ENCODE measurements at places on chromosomes 1 and 21.

GRCh38 chr21:45419162-45419561 lies 14.2 kb downstream of the COL18A1 start:
- DNase-seq = no peak

- no peak for DNase-seq
Observed at GRCh38 chr21:37364722-37365121, 1.9 kb upstream of the DYRK1A start.

DNA sequence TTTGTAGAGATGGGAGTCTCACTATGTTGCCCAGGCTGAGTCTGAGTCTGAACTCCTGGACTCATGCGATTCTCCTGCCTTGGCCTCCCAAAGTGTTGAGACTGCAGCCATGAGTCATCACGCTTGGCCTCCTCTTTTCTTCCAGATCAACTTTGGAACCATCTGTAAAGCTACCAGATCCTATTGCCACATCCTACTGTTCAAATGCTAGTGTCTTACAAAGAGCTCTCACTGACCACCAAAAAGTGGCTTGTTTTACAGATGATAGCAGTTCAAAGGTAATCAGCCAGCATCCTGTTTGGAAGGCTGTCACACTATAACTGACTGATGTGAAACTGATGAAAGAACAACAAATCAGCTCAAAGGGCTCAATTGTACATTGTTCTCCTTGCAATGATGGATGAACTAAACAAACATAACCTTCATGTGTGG lies 221.6 kb downstream of the AKT3 start:
- DNase-seq = no peak

DNA sequence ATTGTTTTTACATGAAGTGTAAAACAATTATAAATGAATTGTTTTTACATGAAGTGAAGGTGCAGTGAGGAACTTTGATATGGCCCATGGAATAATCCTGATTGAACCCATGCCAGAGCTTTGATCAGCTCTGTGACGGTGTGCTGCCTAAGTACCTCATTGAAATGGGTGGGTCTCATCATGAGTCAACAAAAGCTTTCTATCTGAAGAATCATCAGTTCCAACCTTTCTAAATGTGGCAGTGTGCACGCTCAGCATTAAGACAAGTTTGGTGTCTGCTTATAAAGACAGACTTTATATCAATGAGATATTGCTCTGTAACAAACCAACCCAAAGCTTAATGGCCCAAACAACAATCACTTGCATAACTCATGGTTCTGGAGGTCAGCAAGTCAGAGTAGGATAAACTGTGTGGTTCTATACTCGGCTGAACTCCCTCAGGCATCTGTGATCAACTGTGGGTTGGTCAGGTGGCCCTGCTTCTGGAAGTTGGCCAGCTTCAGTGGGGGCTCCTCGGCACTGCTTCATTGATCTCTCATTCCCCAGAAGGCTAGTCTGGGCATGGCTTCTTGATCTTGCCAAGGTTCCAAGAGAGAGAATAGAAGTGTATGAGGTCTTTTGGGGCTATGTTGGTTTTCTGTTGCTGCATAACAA lies 258.0 kb downstream of the LTN1 start:
- no peak for DNase-seq

DNA sequence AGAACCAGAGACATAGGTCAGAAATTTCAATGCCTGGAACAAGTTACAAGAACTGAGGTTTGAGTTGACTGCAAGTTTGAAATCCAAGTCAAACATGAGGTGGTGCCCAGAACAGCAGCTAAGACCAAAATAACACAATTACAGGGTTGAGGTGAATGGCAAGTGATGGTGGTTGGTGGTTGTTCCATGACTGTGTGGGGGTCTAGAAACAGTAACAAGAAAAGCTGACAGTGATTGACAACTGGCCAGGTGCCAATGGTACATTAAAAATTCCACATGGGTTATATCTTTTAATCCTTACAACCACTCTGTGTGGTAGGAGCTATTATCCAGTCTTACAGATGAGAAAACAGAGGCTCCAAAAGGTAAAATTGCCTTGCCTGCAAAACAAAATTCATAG lies 32.0 kb downstream of the RIMS3 start:
- DNase-seq = no peak

DNA sequence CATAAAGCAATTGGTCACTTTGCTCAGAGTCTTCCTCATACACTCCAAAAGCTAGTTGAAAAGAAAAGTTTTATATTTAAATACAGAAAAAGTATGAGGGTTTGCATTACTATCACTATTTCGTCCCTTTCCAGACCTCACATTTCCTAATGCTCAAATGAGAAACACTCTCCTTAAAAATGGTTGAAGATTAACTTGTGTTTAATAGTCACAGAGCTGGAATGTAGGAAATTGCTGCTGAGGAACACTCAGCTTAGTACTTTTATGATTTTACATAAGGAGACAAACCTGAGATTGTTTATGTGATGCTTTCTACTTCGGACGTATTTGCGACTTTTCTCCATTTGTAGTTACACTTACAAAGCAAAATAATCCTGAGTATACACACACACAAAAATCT lies 39.8 kb downstream of the MYSM1 start:
- no peak for DNase-seq

DNA sequence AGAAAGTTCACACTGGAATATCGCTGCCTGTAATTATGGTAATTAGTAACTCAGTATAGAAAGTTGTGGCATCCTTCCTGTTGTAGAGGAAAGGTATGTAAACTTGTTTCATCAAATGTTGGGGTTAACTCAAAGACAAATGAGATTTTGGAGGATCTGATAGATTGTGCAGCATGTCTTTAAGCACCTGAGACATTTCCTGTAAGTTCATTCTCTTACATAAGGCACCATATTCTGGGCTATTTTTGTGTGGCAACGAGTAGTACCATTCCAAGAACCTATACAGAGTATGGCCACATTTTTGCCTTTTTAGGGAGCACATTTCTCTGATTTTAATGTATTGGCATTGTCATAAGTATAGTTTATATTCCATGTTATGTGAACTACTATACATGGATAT lies 88.8 kb downstream of the CDC14A start:
- DNase-seq = peak; percentile 53

- no peak for DNase-seq
Observed at GRCh38 chr1:239897458-239897857, 194.2 kb upstream of the FMN2 start.

DNA sequence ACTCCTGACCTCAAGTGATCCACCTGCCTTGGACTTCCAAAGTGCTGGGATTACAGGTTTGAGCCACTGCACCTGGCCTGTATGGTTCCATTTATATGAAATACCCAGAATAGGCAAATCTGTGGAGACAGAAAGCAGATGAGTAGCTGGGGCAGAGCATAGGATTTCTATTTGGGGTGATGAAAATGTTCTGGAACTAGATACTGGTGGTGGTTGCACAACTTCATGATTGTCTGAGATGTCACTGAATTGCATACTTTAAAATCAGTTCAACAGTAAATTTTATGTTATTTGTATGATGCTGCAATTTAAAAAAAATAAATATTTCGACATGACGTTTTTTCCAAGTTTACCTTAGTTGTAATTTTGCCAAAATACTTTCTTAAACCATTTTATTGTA lies 23.9 kb downstream of the ITSN1 start:
- DNase-seq = no peak

DNA sequence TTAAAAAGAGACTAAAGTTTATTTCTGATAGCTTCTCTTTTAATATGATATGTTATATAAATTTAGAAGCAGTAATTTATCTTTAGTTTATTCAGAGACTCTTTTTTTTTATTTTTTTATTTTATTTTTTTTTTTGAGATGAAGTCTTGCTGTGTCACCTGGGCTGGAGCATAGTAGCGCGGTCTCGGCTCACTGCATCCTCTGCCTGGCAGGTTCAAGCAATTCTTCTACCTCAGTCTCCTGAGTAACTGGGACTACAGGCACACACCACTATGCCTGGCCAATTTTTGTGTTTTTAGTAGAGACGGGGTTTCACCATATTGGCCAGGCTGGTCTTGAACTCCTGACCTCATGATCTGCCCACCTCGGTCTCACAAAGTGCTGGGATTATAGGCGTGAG lies 89.6 kb downstream of the DISP1 start:
- DNase-seq = no peak

GRCh38 chr1:245939756-245940345 lies 567.2 kb downstream of the SMYD3 start:
- no peak for DNase-seq

DNA sequence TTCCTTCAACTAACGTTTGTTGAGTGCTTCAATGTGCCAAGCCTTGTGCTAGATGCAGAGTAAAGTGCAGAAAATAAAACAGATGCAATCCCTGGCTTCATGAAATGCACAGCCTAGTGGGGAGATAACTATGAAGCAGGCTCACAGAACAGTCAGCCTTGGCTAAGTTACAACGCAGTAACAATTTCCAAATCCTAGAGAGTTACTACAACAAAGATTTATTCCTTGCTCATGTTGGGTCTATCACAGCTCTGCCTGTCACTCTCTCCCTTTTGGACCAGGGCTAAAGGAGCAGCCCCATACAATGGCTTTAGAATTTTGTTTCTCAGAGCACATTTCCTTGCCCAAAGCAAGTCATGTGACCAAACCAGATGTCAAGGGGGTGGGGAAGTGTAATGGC lies 359.8 kb downstream of the ZNF326 start:
- no peak for DNase-seq

DNA sequence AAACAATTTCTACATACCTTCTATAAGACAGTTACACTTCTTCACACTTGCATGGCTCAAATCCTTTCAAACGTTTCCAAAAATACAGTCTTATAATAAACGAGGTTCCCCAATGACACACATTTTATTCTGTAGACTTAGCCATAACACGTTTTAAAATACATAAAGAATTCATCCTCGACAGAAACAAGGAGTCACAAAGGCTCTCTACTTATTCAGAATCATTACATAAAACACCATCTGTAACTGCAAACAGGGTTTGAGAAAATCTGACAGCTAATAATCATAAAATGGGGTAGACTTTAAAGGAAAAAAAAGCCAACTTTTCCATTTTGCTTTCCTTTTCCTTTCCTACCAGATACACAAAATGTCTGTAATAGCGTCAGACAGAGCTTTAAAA lies 1.8 kb downstream of the PIK3R3 start:
- no peak for DNase-seq

- DNase-seq = no peak
Observed at GRCh38 chr1:177476676-177477075, 305.9 kb downstream of the BRINP2 start.

DNA sequence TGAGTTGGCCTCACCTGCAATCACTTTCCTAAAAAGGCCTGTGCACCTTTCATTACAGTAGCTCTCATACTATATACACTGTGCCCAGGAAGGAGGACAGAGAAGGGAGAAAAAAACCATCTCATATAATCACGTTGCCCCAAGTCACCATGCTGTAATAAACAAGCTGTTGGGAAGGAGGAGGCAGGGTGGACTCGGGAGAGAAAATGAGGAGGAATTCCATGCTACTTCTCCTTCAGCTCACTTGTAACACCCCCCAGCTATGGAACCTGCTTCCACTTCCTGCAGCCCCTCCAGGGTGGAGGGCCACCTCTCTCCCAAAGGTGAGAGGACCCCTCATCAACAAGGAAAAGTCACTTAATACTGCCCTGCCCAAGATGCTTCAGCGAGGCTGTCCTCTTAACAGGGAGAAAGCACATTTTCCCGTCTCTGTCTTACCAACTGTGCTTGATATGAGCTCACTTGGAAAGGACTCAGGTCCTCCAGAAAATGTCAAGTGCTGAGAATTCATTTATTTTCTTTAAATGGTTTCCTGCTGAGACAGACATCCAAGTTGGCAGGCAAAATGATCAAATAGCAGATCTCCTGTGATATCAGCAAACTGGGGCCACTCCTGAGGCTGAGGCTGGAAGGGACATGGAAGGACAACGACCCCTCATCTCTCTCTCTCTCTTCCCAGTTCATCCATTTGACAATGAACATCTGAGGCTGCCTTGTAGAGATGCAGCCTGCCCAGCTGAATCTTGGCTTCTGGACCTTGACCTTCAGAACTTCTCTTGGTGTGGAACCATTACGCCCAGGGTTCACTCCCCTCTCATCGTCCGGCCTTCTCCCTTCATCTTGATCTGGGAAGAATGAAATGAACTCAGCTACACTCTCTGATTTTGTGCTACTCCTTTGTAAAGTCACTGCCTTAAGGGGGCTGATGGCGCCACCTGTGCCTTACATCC lies 54.0 kb downstream of the CAPN9 start:
- DNase-seq = no peak

GRCh38 chr1:53025034-53025768 lies 36.8 kb upstream of the PODN start:
- DNase-seq = no peak

GRCh38 chr1:205976708-205977401 lies 26.3 kb downstream of the RAB7B start:
- DNase-seq = no peak

- no peak for DNase-seq
Observed at GRCh38 chr1:39992234-39992633, 37.3 kb downstream of the MFSD2A start.

- no peak for DNase-seq
Observed at GRCh38 chr1:186648613-186649012, 31.6 kb downstream of the PTGS2 start.

GRCh38 chr1:226132728-226133503 lies 53.6 kb downstream of the ACBD3 start:
- DNase-seq = no peak

DNA sequence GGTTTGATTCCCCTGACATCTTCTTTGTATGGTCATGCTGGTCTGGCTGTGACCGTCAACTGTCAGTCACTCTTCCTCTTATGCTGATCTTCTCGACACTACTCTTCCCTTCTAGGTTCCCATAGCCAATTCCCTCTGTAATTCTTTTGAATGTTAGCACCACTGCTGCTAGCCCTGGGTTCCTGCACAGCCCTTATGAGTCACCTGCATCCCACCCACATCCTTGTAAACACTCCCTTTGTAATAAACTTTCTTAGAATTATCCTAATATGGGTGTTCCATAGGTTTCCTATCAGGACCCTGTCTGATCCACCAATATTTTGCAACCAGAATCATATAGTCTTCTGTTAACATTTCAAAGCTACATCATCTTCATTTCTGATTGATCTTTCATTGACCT lies 37.1 kb downstream of the JUN start:
- DNase-seq = no peak

GRCh38 chr1:53203466-53203865 lies 6.8 kb downstream of the CPT2 start:
- no peak for DNase-seq

DNA sequence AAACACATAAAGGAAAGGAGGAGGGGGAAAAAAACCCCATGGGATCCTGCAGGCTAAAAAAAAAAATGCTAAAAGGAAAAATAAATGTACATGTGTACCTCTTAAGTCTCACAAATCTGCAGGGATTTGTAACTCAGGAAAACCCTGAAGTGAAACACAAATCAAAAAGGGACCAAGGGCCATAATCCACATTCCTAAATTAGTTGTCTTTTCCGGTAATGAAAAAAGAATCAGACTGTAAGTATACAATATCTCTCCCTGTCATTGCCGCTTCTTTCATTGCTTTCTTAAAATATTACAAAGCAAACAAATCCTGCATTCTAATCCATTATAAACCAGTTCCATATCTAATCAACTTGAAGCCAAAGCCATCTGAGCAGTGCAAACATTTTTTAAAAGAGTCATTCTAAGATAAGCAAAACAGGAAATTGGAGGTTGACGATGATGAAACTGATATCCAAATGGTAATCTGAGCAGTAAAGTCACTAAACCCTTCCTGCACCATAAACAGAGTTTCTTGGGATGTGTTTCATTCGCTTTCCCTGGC lies 58.7 kb upstream of the SIM2 start:
- DNase-seq = no peak

All from CD4-positive, alpha-beta T cell treated with Interleukin-21 for 1 hour (primary cell).